Naive thymus-derived CD4-positive, alpha-beta T cell (primary cell): ENCODE measurements at places on chromosomes 4 and X. TPM values are rescaled to one million over a fixed set of nuclear protein-coding genes. Genes with fewer than 3 reads are reported as not detected.

DKK2 gene
- not detected for total RNA-seq

EDA2R gene
- total RNA-seq: 0.19 TPM

HPGDS gene
- total RNA-seq: 2.3 TPM

ADH1C gene
- not detected for total RNA-seq

POU3F4 gene
- not detected for total RNA-seq

DNA sequence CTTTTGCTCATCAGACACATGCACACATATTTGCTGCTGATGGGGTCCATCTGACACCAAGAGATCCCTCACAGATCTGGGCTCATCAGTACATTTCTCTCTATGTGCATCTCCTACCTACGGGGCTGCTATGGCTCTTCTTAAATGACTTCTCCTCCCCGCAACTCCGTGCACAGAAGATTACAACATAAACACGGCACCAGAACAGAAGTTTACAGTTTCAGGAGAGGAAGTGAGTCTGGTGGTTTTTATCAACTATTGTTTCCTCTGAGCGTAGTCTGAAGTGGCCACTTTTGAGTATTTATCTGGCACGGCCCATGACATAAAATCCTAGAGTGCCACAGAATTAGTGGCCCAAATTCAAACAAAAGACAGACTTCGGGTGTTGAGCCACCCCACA, 263.8 kb downstream of the PRDM5 start:
- DNase-seq: no peak

DNA sequence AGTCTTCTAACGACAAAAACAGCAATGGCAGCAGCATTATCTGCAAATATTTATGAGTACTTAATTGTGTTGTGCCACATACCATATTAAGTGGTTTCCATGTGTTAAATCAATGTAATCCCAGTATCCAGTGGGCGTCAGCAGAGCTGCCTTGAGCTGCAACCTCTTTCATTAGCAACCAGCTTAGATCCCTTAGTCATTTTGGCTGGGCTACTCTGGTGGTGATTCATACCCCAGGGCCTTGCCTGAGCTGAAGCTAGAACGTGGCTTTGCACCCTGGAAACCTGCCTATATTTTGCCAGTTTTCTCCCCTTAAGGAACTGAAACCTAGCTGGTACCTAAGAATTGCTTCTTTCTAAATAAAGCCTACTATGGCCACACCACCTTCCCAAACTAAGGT, 474.3 kb upstream of the FTHL17 start:
- no peak for DNase-seq

DNA sequence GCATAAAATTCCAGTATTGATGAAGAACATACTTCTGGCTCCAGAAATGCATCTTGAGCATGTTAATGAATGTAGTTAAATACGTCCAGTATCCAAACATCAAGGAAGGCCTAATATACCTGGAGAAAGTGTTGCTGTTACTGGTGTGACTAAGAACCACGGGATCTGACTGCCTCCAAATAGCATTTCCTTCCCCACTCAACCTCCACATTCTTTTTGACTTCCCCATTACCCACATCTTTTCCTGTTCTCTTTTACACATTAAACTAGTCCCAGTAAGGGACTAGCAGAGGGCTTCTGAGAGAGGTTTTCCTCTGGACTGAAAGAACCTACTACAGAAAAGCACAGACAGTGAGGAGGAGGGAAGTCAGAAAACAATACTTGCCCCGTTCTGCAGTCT, 482.8 kb upstream of the HTR2C start:
- no peak for DNase-seq

- DNase-seq: no peak
These were observed 630 bp downstream of the SMARCA5 start for GRCh38 chr4:143514169-143514495.

DNA sequence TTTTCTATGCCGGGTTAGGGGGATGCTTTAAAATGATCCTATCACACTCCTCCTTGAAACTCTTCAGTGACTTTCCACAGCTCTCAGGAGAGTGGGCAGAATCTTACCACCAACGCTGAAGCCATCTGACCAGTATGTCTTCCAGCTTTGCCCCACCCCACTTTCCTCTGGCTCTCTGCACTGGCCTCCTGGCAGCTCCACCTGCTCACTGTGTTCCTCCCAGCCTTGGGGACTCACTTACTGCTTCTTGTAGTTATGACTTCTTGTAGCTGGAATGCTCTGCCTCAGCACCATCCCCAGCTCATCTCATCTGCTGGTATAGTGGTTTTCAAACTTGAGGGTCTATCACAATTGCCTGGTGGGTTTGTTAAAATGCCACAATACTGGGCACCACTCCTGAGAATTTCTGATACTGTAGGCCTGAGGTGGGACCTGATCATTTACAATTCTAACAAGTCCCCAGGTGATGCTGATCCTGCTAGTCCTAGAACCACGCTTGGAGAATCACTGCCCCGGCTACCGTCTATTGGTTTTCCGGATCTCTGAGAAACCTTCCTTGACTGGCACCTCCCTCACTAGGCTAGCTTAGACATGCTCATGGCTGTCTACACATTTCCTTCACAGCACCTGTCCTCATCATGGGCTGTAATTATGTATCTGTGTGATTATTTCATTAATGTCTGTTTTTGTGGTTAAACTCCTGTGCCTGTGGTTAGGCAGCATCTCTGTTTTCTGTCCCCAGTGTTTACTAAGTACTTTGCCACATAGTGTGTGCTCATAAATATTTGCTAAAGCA, 152.2 kb downstream of the MGST2 start:
- DNase-seq: no peak

DNA sequence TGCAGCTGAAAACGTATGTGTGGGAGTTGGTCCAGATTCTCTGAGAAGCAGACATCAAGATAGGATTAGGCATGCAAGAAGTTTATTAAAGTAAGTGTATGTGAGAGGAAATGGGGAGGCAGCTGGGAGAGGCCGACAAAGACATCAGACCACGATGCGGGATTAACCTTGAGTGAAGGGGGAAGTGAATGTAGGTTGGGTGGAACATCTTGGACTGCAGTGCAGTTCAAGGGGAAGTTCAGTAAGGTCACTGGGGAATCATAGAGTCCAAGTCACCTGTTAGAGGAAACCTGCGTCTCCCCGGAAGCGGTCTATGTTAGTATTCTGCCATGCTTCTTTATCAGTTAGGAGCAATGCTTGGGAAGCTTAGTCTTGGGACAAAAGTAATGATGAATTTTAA, 22.0 kb downstream of the CXCL8 start:
- DNase-seq: no peak
